ENCODE measurements at places on chromosomes 3 and 15.

DNA sequence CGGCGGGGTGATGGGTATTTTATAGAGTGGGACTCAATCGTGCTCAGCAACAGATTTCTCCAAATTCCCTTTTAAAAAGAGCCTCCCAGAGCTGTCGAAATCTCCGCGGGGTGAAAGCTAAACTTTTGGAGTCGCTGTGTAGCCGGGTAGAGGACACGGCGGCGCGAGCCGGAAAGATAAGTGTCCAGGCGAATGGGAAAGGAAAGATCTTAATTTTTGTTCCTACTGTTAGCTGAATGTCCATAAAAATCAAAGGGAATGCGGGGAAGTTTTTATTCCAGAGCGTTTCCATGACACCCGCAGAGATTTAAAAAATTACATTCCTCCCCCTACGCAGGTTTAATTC, 9.1 kb downstream of the EOMES start:
- DNase-seq: no peak

- DNase-seq: no peak
Measured at GRCh38 chr3:112345681-112346080, 12.7 kb downstream of the CD200 start.

GRCh38 chr15:90097475-90097874, 4.8 kb downstream of the IDH2 start:
- DNase-seq: peak; percentile 57

- DNase-seq: no peak
Measured at GRCh38 chr15:51576911-51577500, 45.6 kb downstream of the DMXL2 start.

GRCh38 chr3:178082326-178082906, 453.8 kb upstream of the KCNMB2 start:
- no peak for DNase-seq

GRCh38 chr3:104785947-104786346, 580.8 kb upstream of the ALCAM start:
- no peak for DNase-seq

- DNase-seq: no peak
Measured at GRCh38 chr3:11495948-11496557, 147.7 kb downstream of the VGLL4 start.

- DNase-seq: no peak
Measured at GRCh38 chr15:79396850-79397249, 35.3 kb upstream of the MINAR1 start.
